Cortex of kidney (tissue), 1 donor: ENCODE measurements at places on chromosomes 12 and 14.

DNA sequence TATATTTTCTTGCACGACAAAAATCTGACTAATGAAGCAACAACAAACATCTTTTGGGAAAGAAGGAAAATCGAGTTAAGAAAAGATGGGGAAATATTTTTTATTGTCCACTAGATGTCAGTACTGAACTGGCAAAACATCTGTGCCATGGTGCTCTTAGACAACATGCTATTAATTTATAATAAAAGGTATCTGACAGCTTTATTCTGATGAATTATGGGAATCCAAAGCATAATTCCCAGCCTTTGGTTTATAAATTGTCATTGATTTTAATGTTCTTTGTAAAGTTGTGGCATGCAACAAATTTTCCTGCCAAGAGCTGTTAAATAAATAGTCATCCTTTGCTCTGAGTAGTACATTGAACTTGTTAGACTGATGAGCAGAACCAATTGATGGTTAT lies 231.2 kb downstream of the ETNK1 start:
- no peak for DNase-seq

GRCh38 chr12:81257947-81258551 lies 180.2 kb downstream of the ACSS3 start:
- no peak for DNase-seq

DNA sequence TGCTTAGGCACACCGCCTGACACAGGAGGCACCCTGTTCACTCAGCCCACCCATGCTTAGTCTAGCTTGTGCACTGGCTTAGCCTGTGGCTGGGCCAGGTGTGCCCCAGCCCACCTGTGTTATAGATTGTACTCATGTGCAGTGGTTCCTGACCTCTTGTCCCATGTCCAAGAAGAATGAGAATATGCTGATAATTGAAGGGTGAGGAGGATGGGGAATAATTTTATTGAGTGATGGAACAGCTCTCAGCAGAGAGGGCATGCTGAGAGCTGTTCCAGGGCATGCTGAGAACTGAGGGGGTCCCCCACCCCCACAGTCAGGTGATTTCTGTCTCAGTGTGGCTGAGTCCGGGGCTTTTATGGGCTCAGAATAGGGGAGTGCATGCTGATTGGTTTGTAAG lies 395.9 kb downstream of the FUT8 start:
- DNase-seq = no peak

DNA sequence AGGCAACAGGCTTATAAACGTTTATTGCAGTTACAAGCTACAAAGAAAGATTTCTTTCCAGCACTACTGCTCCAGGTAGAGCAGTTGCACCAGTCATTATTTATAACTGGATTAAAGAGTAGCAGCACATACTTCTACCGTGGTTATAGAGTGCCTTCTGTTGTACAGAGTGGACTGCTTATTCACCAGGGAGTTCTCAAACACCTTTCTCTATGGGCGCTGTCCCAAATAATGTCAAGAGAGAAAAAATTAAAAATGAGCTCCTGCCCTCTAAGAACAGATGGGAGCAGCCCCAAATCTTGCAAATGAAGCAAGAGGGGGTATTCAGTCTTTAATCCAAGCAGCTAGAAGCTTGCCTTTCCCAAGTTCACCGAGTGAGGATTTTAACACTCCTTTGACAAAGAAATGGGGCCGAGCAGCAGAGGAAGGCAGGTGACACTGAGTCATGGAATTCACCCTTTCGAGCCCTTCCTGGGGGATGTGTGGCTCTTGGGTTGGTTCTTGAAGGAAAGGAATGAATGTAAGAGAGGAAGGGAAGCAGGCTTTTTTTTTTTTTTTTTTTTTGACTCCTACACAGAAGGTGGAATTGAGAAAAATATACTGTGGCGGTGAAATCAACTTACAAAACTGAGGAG lies 181.2 kb downstream of the PRKCH start:
- DNase-seq = no peak

GRCh38 chr12:108833757-108834472 lies 23.5 kb downstream of the SSH1 start:
- no peak for DNase-seq

DNA sequence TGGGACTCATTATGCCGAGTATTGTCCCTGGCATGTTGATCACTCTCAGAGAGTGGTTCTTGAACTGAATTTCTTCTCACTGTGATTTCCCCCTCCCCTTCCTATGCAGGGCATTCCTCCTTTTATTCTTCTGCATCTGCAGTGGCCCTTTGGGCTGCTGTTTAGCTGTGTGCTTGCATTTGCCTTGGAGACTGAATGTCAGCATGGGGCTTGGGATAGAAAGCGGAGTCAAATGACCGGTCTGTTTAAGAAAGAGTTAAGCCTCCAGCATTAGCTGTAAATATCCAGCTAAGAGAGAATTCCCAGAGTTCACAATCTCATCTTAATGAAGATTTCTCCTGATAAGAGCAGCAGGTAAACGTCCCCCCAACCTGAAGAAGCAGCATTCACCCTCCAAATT lies 65.6 kb upstream of the RMST start:
- no peak for DNase-seq

DNA sequence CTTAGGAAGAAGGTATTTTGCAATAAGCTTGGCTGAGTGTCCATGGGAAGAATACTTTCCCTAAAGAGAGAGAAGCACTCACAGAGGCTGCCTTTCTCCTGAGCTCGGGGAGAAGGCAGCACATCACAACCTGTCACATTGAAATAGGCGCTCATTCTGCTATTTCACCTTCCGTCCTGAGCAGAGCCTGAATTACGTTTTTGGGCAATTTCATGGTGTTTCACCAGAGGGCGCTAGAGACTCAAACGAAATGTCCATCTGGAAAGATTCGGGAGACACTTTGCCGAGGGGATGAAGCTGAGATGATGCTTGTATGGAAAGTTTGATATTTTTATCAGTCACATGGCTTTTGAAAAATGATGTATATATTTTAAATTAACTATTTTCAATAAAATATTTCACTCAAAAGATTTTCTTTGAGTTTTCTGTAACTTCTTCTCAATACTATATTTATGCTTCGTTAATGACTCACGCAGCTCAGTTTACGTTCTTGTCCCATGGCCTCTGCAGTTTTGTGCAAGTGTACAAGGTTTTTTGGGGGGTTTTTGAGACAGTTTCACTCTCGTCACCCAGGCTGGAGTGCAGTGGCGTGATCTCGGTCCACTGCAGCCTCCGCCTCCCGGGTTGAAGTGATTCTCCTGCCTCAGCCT lies 17.4 kb upstream of the B4GALNT3 start:
- DNase-seq = no peak

DNA sequence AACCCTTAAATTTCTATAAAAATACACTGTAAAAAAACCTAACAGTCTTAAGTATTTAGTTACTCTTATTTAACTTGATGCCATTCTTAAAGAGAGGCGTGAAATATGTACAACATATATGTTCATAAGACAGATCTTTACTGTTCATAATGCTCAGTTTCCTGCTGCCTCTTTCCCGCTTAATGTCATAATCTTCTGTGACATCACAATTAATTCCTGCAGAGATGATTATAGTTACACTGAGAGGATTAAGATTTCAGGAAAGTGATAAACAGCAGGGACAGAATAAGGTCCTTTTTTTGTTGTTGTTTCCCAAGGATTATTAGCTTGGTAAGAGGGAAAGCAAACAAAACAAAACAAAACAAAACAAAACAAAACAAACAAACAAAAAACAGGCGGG lies 801.4 kb downstream of the FLRT2 start:
- no peak for DNase-seq

DNA sequence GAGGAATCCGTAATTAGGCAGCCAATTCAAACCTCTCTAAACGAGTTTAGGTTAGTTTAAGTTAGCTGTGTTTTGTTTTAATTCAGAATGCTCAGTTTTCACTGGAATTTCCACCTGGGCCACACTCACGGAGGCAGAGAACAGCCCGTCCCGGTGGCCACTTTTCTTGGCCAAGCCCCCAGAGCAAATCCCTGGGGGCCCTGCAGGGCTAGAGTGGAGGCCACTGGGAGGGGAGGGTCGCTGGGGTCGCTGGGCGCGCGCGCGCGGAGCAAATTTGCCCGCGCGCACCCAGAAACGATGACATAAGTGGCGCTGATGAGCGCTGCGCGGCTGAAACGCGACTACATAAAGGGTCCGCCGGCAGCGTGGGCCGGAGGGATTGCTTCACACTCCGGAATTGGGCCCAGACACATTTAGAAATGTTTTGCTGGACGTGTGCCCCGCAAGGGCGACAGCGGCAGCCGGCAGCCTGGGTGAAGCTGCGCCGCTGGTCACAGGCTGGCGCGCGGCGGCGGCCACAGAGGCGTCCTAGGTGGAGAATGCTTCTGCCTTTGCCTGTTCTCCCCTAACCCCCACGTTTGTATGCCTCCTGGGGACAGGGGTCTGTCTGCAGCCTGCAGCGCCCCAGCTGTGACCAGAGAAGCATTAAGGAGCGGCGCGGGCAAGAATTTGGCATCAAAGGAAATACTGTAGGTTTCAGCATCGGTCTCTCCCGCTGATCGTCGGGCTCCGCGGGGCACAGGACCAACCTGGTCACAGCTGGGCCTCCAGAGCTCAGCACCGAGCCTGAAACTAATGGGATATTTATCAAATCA lies 37.9 kb upstream of the TBX5 start:
- no peak for DNase-seq

DNA sequence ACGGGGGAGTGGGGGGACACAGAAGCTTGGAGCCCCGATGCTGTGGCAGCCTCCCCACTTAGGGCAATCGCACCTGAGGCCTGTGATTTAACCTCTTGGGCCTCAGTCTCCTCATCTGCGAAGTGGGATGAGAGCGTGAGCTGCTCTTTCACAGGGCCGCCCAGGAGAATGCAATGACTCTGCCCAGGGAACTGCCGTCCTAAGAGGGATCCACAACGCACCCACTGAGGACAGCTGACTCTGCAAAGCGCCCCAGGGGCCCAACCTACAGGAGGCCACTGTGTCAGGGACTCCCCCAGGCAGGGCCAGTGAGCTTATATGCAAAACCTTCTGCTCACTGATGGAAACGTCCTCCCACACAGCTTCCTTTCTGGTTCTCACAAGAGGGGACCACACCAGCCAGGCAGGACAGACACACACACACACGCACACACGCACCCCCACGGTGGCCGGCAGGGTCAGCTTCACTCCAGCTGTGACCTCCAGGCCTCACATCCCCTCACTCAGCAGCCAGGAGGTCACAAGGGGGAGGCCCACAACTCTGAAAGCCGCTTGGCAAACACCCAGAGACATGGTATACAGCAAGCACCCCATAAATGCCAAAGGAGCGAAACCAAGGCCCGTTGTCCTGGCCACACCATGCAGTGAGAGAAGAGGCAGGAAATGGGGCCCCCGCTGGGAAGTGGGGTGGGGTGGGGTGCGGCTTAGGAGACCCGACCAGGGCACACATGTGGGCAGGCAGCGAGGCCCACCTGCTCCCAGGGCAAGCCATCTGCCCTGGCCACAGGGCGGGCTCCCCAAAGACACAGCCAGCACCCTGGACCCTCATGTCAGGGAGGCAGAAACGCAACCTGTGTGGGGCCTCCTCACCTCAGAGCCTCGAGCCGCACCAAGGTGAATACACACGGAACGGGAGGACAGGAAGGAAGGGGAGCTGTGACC lies 73.3 kb downstream of the NCOR2 start:
- no peak for DNase-seq

DNA sequence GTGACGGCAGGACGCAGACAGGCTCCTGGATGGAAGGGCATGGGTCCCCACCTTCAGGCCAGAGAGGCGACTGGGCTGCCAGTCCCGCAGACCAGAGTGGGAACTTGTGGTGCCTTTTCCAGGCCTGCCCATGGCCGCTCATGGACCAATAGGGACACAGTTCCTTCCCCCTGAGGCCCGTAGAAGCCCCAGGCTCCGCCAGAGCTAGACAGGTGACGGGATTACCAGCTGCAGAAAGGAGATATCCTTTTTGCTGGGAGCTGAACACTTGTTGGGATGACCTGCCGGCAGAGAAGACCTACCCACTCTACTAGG lies 73.6 kb upstream of the RASSF8 start:
- DNase-seq = no peak

- DNase-seq = no peak
These were observed 43.7 kb upstream of the TSPAN9 start for GRCh38 chr12:3033539-3033867.

GRCh38 chr12:2919249-2919648 lies 28.6 kb downstream of the TULP3 start:
- no peak for DNase-seq

GRCh38 chr12:106308121-106308520 lies 5.6 kb downstream of the TCP11L2 start:
- DNase-seq = no peak

DNA sequence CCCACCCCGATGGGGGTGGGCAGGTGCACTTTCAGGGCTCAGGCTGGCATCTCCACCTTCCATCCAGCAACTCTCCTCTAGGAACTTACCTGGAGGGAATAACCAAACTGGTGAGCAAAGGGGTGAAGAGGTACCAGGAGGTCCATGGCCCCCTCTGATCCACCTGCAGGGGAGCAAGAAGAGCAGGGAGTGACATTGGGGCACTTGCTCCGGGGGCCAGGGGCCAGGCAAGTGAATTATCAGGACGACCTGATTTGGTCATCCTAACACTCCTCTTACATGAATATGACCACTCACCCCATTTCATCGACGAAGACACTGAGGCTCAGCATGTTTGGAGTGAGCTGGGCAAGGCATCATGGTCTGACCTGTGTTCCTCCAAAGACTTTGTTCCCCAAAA lies 6.0 kb downstream of the DIO3 start:
- no peak for DNase-seq

GRCh38 chr12:57611108-57611826 lies at the start of gene ARHGEF25:
ARHGEF25 (plus strand) TSS chr12:57611435; CDS start chr12:57611895, 460 bp downstream.
- DNase-seq = no peak

DNA sequence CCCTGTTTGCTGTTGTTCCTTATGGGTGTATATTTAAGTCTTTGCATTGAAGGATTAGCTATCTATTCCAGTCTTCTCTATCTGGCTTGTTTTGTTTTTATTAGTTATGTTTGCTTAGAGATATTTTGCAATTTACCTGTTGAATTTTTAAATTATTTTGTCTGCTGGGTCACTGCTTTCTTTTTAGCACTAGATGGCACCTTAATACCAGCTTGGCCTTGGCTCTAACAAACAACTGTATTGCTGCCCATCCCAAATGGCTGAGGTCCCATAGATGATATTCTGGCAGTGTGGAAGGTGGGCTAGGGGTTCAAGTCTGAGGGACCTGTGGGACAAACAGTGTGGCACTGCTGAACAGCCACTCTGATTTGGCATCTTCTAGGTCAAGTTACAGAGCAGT lies 144.0 kb upstream of the FBXO33 start:
- no peak for DNase-seq
